ENCODE measurements at places on chromosomes 6 and 20. TPM values are rescaled to one million over a fixed set of nuclear protein-coding genes. Genes with fewer than 3 reads are reported as not detected.

CRISP3 gene
- under 0.01 TPM for total RNA-seq

TRIM15 gene
- not detected for total RNA-seq

CBLN4 gene
- not detected for total RNA-seq

ENPP5 gene
- total RNA-seq: 0.26 TPM

C2 gene
- 0.26 TPM for total RNA-seq

HRH3 gene
- not detected for total RNA-seq

CDS2 gene
- total RNA-seq: 23.4 TPM

LINC00237 gene
- total RNA-seq: not detected

GJA1 gene
- 127 TPM for total RNA-seq
